ENCODE measurements at places on chromosomes 2 and 18.

GRCh38 chr18:56067214-56067894 lies 479.4 kb upstream of the TCF4 start:
- no peak for DNase-seq

DNA sequence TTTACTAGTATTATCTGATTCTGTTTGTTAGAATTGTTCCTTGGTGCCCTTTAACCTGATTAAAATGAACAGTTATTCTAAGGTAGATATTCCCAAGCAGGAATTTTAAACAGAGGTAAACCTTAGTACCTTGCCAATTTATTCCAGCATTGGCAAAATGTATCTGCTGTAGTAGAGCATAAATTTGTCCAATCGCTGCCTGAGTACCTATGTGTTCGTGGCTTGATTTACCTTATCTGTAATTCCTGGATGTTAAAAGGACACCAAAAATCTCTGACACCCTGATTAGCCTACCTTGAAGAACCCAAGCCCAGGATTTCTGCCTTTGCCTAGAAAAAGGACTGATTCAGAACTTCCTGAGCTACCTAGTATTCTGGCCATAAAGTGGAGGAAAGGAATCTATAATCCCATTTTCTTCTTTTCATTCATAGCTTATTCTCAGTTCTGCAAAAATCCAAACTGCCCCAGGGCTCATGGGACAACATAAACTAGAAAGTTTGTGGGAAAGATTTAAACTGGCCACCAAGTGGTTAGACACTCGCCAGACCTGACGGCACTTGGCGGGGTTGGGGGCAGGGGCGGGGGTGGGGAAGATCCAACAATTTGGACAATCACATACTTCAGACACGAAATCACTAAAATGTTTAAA lies 16.2 kb upstream of the ZCCHC2 start:
- DNase-seq: no peak

GRCh38 chr2:103754530-103754929 lies 992.7 kb downstream of the TMEM182 start:
- DNase-seq: no peak

- no peak for DNase-seq
Measured at GRCh38 chr18:48729404-48729803, 190.6 kb downstream of the CTIF start.

DNA sequence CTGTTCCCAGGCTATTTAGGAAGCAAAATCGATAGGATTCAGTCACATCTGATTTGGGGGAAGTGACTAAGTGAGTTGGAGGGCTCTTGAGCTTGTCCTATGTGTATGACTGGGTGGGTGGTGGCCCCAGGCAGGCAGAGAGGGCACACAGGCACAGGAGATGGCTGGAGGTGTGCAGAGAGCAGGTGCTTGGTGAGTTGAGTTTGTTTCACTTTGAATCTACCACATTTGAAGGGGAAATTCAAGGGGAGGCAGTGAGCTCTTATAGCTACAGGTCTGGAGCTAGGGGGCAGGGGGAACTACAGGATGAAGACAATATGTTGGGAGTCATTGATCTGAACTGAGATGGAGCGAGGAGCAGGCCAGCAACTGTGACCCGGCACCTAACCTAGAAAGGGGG lies 42.5 kb upstream of the TMEM200C start:
- DNase-seq: no peak

DNA sequence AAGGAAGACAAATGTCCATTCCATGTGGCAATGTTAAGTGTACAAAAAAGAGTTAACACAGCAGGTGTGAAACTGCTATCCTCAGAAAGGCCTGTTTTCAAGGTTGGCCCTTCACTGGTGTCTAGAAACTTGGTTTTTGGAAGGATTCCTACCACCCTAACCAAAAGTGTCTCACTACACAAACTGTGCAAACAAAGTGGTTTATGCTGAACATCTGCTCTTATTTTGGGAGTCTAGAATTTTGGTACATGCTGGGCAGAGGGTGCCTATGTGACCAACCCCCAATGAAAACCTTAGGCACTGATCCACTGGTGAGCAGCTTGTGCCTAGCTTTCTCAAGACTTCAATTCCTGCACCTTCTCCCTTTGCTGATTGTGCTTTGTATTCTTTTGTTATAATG lies 14.3 kb downstream of the GFPT1 start:
- DNase-seq: no peak

Data from CD4-positive, alpha-beta T cell treated with Interleukin-15 for 4 hours (primary cell).